T-helper 2 cell treated with Interferon-gamma antibody and Interleukin-4, amounts not matched to agents 100 ng/mL and 5 ng/mL, for 36 hours (primary cell): ENCODE measurements at places on chromosomes 2 and 18. TPM values are rescaled to one million over a fixed set of nuclear protein-coding genes. Genes with fewer than 3 reads are reported as not detected.

CD207 gene
- total RNA-seq, result not detected in 2 replicates

UGT1A4 gene
- total RNA-seq, result not detected in 2 replicates

TMEM182 gene
- total RNA-seq, result 2.3 and 3.2 TPM in 2 replicates

IL1R1 gene
- total RNA-seq, result 0.05 and 0.11 TPM in 2 replicates

PAX3 gene
- not detected in 2 replicates for total RNA-seq

FAM237A gene
- total RNA-seq, result not detected in 2 replicates

CREG2 gene
- total RNA-seq, result 0.14 and 0.45 TPM in 2 replicates

SRD5A2 gene
- 0.05 TPM in 2 replicates for total RNA-seq

STPG4 gene
- 0.30 and 0.50 TPM in 2 replicates for total RNA-seq

RSAD2 gene
- 34.2 and 35.0 TPM in 2 replicates for total RNA-seq

ICOS gene
- total RNA-seq, result 38.9 and 40.9 TPM in 2 replicates

AFF3 gene
- 4.1 and 6.0 TPM in 2 replicates for total RNA-seq

CPO gene
- total RNA-seq, result not detected in 2 replicates

ALPI gene
- not detected in 2 replicates for total RNA-seq

NMUR1 gene
- total RNA-seq, result 6.9 and 8.1 TPM in 2 replicates

GPR45 gene
- not detected in 2 replicates for total RNA-seq

HOXD9 gene
- total RNA-seq, result not detected in 2 replicates

PDCD1 gene
- total RNA-seq, result 7.3 and 8.3 TPM in 2 replicates

WNT6 gene
- total RNA-seq, result 0.11 TPM in 1 of 2 replicates, not detected in the other

NEU4 gene
- 0.27 and 0.64 TPM in 2 replicates for total RNA-seq

PRKRA gene
- 49.4 and 50.7 TPM in 2 replicates for total RNA-seq

RNF125 gene
- 52.8 and 54.7 TPM in 2 replicates for total RNA-seq

INHBB gene
- 0.09 TPM in 1 of 2 replicates, not detected in the other for total RNA-seq

SCYGR8 gene
- total RNA-seq, result not detected in 2 replicates

SSB gene
- 98.9 and 105 TPM in 2 replicates for total RNA-seq

TMEM247 gene
- not detected in 2 replicates for total RNA-seq

CTNNA2 gene
- total RNA-seq, result not detected in 2 replicates

CPSF3 gene
- 54.7 and 56.2 TPM in 2 replicates for total RNA-seq

ANO7 gene
- 0.32 and 0.52 TPM in 2 replicates for total RNA-seq

B3GNT2 gene
- total RNA-seq, result 24.0 and 25.7 TPM in 2 replicates

RNF149 gene
- total RNA-seq, result 85.5 and 87.0 TPM in 2 replicates

CYP27A1 gene
- total RNA-seq, result 0.18 TPM in 1 of 2 replicates, not detected in the other

OSR1 gene
- not detected in 2 replicates for total RNA-seq

PKP4 gene
- total RNA-seq, result 29.2 and 30.5 TPM in 2 replicates

SOX11 gene
- total RNA-seq, result not detected in 2 replicates

LYG2 gene
- total RNA-seq, result not detected in 2 replicates

KCNIP3 gene
- total RNA-seq, result not detected in 2 replicates

OSBPL1A gene
- total RNA-seq, result 0.68 and 1.5 TPM in 2 replicates

CYTIP gene
- 195 and 203 TPM in 2 replicates for total RNA-seq

DCC gene
- total RNA-seq, result not detected in 2 replicates

UGT1A8 gene
- not detected in 2 replicates for total RNA-seq

SKA1 gene
- total RNA-seq, result 34.3 and 35.9 TPM in 2 replicates

FBXO11 gene
- total RNA-seq, result 58.1 and 58.6 TPM in 2 replicates

TXNL4A gene
- total RNA-seq, result 130 and 136 TPM in 2 replicates

CDH20 gene
- not detected in 2 replicates for total RNA-seq

CAVIN2 gene
- not detected in 2 replicates for total RNA-seq

TANC1 gene
- 0.20 TPM in 2 replicates for total RNA-seq

SERPINB3 gene
- total RNA-seq, result not detected in 2 replicates

TWIST2 gene
- total RNA-seq, result not detected in 2 replicates
